ENCODE measurements at places on chromosomes 1 and 21.
A peak's percentile ranks its signal among the peaks of the same experiment; 100 is the strongest.

- no peak for DNase-seq
Measured at GRCh38 chr21:43956019-43956669, 56.0 kb upstream of the TRAPPC10 start.

DNA sequence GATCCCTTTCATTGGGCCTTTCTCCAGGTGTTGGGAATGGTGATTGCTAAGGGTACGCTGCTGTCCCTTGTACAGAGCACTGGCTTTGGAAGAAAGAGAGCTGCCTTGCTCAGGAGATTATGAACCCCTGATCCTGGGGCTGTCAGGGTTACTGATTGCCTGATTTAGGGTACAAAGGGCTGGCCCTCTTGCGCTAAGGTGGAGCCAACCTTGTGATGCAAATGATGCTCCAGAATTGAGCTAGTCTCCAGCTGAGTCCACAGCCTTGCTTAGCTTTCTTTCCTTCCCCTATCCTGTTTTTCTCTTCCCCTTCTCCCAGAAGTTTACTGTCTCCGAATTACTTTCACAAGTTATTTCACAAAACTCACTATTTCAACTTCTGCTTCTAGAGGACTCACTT lies 334.7 kb downstream of the AMY1C start:
- DNase-seq: no peak

DNA sequence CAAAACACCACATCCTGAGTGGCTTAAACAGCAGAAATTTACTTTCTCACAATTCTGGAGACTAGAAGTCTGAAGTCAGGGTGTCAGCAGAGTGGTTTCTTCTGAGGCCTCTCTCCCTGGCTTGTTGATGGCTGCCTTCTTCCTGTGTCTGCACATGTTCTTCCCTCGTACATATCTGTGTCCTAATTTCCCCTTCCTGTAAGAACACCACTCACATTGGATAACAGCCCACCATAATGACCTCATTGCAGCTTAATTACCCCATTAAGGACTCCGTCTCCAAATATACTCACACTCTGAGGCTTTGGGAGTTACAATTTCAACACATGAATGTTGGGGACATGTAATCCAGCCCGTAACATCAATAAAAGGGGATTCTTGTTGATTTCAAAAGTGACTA lies 23.4 kb downstream of the C8A start:
- peak; percentile 32 for DNase-seq

- DNase-seq: no peak
Measured at GRCh38 chr1:63731117-63732043, 42.4 kb upstream of the ROR1 start.

DNA sequence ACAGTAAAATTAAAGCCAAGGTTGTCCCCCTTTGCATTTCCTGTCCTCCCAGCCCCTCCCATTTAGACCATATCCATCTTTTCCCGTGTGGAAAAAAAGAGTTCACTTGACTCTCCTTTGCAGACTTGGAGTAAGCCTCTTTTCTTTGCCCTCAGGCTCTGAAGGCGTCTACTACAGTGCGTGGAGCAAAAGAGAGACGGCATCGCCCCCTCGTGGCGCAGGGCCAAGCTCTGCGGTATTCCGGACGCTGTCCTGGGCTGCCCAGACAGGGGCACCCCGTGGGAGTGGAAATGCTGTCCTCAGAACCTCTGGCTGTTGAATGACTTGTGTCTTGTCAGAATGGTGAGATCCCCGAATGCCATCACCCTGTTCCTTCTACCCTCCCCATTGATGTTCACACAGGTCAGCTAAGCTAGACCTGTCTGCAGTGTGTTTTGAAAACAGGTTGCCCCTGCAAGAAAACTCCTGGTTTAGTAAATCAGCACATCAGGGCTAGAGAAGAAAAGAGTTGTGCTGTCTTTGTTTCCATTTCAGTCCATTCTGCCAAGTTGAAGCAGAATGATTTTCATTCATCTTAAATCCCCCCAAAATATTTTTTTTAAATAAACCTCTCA lies 12.3 kb upstream of the GJA8 start:
- DNase-seq: peak; percentile 48

GRCh38 chr1:35172022-35172421 lies 20.9 kb downstream of the SFPQ start:
- no peak for DNase-seq

GRCh38 chr1:87202922-87203655 lies 125.6 kb upstream of the LMO4 start:
- DNase-seq: no peak

DNA sequence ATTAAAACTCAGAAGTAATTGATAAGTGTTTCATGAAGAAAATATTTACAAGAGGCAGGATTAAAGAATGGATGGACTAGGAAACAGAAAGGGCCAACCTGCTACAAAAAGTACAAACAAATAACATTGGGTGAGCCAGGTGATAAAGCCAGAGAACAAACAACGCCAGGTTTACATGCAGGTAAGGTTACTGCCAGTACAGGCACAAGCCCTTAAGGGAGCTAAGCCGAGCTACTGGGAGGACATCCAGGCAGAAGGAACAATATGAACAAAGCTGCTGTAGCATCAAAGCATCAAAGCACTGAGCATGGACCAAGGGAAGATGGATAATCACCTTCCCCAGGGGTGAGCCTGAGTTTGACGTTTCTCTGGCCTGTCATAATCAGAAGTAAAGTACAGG lies 380.7 kb downstream of the SEC16B start:
- DNase-seq: peak; percentile 36

DNA sequence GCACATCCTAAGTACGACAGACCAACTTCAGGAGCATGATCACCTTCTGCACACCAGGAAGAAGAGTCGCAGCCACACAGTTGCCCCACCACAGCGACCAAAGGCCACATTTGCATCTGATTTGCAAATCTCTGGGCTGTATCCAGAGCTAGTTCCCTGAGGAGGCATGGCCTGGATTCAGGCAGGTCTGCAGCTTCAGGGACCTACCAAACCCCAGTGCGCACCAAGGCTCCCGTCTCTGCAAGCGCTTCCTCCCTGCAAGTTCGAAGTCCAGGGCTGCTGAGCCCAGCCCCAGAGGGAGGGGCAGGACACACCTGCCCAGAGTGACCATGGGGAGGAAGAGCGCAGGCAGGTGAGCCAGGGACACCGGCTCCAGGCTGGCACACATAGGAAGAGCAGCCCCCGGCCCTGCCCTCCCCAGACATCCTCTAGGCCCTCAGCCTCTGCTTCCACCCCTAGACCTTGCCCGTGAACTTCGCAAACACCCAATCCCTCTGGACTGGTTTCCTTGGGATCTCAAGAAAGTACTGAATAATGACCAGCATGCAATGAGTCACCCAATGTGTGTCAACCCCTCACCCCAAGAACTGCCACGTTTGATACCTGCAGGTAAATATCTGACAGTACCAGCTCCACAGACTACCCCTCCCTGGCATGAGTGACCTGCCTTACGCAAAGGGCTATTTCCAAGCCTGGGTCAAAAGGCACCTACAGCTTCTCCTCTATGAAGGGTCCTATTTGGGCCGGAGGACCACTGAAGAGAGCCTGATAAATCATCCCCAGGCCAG lies 36.8 kb downstream of the CASZ1 start:
- no peak for DNase-seq

- peak; percentile 92 for DNase-seq
Measured at GRCh38 chr21:33362044-33362555, 37.3 kb downstream of the IFNAR1 start.

DNA sequence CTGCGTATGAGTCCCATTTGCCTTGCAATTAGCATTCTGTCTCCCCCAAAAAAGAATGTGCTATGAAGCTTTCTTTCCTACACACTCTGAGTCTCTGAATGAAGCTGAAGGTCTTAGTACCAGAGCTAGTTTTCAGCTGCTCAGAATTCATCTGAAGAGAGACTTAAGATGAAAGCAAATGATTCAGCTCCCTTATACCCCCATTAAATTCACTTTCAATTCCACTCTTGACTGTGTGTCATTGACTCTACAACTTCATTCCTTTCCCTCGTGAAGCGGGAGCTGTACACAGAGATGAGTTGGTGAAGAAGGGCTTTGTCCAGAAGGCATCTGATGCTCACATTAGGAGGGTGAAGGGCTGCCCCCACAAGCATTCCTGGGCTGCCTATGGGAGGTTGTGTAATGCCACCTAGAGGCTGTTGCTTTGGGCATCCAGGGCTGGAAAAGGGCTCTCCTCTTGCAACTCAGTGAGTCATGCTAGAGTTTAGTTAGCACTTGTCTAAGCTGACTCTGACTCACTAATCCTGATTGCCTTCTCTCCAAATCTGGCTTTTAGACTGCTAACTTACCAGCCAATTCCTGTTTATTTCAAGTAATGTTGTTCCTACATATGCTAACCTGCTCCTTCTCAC lies 1.8 kb downstream of the SPRR1B start:
- peak; percentile 54 for DNase-seq

All from NCI-H1417 (cell line).